Trophoblast cell (in vitro differentiated cells and primary cell): ENCODE measurements at places on chromosomes 12 and 14.

- DNase-seq, result no peak
These were observed 93.3 kb upstream of the NAP1L1 start for GRCh38 chr12:76177821-76178220.

- no peak for DNase-seq
These were observed 5.8 kb upstream of the MFAP5 start for GRCh38 chr12:8668441-8668840.

DNA sequence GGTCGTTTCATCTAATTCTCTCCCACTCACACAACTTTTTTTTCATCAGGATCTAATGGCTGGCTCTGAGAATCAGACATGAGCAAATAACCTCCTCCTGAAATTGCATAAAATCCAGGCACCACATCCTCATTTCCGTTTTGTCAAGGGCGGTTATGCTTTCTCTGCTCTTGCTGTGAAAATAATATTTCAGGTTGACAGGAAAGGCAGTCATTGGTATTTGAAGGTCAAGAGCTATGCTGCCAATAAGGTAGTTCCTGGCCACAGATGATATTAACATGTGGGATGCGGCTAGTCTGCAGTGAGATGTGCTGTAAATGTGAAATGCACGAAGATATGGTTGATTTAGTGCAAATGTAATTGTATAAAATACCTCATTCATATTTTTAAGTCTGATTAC, 870.2 kb upstream of the TMEM132C start:
- DNase-seq, result no peak

GRCh38 chr12:1204581-1205121, 213.6 kb downstream of the ERC1 start:
- DNase-seq, result peak; percentile 18

DNA sequence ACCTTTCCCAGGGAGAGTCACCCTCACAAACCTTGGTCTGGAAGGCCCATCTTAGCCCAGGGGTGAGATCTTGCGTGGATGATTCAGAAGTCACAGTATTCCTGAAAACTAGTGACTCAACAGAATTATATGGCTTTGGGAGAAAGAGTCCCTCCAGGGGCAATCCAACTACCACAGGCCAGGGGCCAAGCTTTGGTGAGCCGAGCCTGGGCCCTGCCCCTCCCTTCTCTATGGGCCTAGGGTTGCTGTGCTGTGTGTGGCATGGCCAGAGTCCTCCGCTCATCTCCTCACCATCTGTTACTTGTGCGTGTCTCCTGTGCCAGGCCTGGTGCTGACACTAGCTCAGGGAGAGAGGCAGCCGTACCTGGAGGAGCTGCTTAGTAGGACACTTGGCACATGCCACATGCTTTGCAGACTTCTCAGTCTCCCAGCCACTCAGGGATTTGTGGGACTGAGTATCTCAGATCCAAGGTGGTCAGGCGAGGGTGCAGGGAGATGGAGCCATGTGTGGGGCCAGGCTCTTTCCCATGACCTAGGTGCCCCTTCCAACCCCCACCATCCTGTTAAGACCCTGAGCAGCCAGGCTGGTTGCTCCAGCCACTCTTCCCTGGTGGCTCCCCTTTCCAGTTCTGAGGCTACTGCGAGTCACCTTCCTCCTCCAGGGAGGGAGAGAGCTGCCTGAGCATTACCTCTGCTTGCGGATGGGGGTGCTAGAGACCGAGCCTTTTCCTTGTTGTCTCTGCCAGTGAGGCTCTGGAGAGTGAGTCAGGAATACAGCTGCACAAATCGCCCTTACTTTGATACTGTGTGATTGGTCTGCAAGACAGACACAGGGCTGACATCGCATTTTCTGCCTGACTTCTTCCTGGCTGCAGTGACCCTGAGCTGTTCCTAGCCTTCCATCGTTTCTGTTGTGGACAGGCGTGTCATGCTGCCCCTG, 94.1 kb downstream of the SLC25A47 start:
- DNase-seq, result peak; percentile 90

DNA sequence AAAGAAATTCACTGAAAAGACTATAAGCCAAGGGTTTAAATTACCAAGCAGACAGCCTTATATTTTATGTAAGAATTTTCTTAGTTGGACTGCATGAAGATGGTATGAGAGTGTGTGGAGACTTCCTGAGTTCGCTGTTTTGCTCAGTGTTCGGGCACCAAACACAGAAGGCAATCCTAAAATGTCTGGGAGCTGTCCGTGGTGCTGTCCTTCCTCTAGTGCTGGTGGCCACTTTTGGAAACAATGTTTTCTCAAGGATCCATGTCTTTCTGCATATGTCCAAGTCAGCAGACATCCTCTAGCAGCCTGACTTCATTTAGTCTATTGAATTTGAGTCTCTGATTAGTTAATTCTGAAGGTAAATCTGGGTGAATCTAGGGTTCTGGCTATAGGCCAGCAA, 135.8 kb downstream of the SLC8A3 start:
- peak; percentile 11 for DNase-seq

DNA sequence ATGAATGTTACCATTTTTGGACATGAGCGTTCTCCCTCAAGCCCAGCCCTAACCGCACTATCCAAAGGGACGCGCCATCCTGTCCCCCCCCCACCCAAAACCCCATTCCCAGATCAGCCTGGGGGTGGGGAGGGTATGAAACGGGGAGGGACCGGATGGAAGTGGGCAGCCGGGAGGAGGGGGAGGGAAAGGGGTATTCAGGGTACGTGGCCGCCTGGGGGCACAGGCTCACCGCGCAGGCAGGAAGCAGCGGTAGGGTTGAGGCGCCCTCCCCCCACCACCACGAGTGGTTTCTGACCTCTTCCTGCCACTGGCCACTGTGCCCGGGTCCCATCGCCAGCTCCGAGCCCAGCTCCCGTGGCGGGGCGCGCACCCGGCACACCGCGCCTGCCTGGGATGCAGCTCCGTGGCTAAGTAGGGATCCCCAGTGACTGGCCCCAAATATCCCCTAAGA, 1.4 kb downstream of the ACTN1 start:
- DNase-seq, result peak; percentile 35

GRCh38 chr12:89829434-89829975, 120.9 kb upstream of the ATP2B1 start:
- peak; percentile 91 for DNase-seq

DNA sequence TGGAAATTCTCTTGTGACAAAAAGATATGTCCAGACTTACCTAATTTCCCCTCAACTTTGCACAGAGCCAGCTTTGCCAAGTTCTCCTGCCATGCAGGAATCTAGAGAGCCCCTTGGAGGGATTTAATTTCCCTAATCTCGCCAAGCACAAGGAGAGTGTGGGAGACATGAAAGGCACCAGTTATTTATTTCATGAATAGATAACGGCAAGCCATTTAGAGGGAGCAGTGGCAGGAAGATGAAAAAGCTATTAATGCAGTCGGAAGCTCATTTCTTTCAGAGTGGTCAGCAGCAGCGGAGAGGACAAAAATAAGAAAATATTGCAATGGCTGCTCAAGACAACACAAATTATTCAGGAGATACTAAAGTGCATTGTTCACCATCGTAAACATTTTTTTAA, 150.9 kb upstream of the WSCD2 start:
- no peak for DNase-seq

- no peak for DNase-seq
These were observed 962.9 kb downstream of the TMEM121 start for GRCh38 chr14:106489112-106489881.

DNA sequence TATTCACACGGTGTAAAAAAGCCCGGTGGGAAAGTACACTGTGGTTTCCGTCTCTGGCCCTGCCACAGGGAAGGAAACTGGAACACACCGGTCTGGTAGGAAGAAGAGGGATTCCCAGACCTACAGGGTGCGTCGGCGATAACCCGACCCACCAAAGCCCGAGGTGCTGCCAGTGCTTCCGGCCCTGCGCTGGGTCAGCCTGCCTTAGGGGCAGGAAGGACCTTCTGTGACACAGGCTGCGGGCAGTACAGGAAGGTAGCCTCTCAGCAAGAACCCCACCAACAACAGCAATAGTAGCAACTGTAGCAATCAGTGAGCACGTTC, 169.5 kb upstream of the FKBP4 start:
- DNase-seq, result peak; percentile 60

DNA sequence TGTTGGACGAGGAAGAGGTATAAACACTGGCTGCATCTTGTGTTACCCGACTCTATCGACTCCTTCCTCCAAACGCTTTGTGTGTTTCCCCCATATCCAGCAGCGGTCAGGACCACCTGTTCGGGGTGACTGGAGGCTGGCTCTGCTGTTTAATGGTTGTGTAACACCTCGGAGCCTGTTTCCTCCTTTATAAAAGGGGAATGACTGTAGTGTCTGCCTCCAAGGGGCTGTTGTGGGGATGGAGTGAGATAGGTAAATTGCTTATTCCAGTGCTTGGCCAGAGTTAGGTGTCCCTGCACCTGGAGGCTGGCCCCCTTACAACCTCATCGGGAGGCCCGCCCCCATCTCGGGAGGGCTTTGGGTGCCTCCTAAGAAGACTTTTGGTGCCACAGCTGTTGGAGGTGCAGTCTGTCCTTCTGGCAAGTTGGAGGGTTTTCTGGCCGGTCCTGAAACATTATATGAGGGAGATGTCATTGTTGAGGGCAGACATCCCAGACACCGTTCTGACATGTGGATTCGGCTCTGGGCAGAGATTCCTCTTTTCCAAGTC, 1.1 kb downstream of the MLXIP start:
- no peak for DNase-seq

DNA sequence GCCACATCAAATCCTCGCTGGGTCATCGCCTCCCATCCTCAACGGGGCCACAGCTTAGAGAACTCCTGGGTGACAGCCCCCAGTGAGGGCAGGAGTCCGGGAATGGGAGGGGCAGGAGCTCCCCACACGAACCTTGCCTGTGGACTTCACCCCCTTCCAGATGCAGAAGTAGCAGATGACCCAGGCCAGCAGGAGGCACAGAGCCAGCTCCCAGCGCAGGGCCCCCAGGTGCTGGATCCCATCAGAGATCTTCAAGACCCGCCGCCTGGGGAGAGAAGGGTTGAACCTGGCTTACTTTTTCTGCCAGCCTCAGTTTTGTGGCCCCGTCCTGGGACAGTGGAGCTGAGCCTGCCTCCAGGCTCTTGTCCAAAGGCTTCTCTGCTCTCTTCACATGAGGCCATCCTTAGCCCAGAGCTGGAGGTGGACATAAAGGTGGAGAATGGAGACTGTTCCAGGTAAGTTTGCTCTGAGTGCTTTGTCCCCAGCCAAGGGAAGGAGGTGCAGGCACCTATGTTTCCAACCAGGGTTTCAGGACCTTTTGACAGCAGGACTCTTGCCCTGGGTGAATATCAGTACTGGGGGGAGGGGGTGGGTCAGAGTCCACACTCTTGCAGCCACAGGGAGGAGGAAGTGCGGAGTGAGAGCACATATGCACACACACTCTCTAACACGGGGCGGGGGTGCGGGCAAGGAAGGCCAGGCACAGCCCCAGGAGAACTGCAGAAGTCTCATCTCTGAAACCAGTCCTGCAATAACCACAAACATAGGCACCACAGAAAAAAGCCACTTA, 23.3 kb upstream of the SLC6A12 start:
- DNase-seq, result no peak

DNA sequence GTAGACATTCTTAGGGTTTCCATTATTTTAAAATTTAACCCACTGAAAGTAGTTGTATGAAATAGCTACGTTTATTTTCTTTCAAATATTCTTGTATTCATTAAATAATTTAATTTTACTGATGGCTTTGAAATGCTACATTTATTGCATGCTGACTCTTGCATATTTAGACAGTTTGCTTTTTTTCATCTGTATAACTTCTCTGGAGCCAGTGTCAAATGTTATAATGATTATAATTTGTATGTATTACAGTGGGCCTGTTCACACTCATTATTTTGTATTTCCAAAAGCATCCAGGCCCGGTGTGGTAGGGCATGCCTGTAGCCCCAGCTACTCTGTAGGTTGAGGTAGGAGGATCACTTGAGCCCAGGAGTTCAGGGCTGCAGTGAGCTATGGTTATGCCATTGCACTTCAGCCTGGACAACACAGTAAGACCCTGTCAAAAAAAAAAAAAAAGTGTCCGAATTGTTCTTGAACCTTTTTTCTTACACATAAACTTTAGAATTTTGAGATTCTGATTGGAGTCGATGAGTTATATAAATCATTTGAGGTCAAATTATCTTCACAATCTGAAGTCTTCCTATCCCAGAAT, 905 bp downstream of the ZNF84 start:
- DNase-seq, result peak; percentile 1

GRCh38 chr12:109804820-109805761, 28.1 kb downstream of the TRPV4 start:
- peak; percentile 75 for DNase-seq

DNA sequence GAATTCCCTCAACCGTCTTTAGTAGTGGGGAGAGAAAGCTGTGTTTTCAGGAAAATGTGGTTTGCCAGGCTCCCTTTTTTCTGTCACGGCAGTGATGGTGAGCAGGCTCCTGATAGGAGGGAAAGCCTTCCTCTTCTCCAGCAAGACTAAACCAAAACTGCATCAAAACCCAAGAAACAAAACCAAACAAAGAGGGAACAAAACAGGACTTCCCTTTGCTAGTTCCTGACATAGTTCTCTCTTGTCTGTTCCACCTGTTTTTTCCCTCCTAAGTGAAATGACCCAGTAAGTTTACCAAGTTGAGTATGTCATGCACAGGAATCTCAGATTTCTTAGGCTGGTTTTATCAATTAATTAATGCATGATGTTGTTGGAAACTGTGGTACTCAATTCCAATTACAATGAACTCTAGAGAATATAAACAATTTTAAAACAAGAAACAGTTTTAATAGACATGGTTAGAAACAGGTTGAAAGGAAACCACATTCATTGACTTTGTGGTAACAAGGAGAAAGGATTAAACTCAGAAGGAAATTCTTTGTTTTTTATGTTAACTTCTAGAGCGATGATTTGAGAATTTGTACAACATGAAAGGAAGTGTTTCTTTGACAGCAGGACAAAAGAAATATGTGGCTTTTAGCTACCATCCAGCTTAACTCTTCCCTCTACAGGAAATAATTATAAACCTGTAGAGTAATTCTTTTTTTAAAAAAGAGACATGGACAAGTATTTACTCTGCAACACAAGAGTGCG, 23.0 kb upstream of the CSRP2 start:
- DNase-seq, result no peak

DNA sequence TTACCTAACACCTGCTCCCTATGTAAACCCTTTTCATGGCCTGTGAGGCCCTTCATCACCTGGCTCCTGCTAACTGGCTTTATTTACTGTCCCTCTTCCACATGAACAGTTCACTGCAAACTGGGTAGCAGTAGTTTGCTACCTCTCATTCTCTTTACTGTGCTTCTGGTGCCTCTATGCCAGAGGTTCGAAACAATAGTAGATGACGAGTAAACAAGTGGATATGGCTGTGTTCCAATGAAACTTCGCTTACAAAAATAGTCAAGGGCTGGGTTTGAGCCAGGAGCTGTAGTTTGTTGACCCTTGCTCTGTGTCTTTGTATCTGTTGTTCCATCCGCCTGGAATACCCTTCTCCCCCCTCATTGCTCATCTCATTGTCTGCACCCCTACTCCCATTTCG, 233.6 kb upstream of the RMST start:
- DNase-seq, result no peak

GRCh38 chr12:46158501-46158900, 110.3 kb downstream of the SLC38A1 start:
- DNase-seq, result no peak

GRCh38 chr12:121568518-121568917, 12.3 kb downstream of the KDM2B start:
- DNase-seq, result no peak
